ENCODE measurements at places on chromosomes 1 and 21. TPM values are rescaled to one million over a fixed set of nuclear protein-coding genes. Genes with fewer than 3 reads are reported as not detected.
A peak's percentile ranks its signal among the peaks of the same experiment; 100 is the strongest.

GRCh38 chr1:60874718-60875117 is 207.6 kb upstream of the NFIA start:
- DNase-seq, result no peak

DNA sequence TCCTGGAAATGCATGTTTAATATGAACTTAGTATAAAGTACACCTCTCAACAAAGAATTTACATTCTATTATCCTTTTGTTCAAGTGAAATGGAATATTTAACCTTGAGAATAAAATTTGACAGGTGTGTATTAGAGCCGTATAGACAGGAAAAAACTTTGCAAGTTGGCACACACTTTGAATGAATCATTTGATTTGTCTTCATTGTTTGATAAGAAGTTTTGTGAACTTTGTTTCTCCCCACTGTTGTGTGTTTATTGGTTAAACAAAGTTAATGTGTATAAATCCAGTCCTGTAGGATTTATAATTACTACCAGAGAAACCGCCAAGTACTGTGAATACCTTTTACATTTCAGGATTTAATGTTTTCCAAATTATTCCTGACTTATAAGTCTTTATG is 2.0 kb downstream of the SYDE2 start:
- DNase-seq, result no peak

- DNase-seq, result no peak
Observed at GRCh38 chr1:87348341-87349019, 19.8 kb downstream of the LMO4 start.

- no peak for DNase-seq
Observed at GRCh38 chr1:170663404-170664092, 383 bp upstream of the PRRX1 start.

B3GALT2 gene
- 1.1 TPM for total RNA-seq

MTOR gene
- 83.3 TPM for total RNA-seq

- no peak for DNase-seq
Observed at GRCh38 chr1:192732787-192733186, 76.1 kb upstream of the RGS2 start.

ZNF436 gene
- total RNA-seq, result 29.0 TPM

DNA sequence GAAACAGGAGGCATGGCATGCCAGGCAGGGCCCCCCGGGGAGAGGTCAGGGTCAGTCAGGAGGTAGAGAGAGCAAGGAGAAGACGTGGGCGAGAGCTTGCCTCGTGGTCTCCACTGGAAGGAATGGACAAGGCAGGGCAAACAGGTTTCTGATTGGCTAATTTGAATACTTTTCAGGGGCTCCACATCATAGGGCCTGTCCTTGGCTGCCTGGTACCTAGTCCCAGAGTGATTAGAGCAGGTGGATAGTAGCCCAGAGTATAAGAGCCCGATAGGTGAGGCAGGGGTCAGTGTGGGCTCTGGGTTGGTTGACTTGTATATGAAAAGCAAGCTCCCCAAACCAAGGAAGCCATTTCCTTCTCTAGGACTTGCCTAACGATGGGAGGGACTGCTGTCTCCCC is 178.6 kb downstream of the ZP4 start:
- DNase-seq, result no peak

DNA sequence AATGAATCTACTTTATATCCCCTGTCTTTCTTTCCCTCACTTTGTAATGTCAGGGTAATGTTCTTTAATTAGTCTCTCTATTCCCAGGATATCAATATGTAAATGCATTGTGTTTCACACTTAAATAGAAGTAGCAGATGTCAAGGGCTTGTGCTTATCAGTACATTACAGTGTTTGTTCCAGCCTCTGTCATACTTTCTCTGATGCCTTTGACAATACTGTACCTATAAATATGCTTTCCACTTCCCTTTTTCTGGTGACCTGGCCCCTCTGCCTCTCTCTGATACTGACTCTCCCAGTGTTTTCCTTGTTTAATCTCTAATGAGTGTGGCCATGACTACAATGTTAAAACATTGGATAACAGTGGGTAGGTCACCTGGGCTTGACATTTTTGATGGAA is 862.0 kb upstream of the NEGR1 start:
- no peak for DNase-seq

- no peak for DNase-seq
Observed at GRCh38 chr1:207217778-207218511, 103.5 kb upstream of the CD55 start.

GRCh38 chr1:245207056-245207638 is 52.4 kb downstream of the KIF26B start:
- no peak for DNase-seq

DNA sequence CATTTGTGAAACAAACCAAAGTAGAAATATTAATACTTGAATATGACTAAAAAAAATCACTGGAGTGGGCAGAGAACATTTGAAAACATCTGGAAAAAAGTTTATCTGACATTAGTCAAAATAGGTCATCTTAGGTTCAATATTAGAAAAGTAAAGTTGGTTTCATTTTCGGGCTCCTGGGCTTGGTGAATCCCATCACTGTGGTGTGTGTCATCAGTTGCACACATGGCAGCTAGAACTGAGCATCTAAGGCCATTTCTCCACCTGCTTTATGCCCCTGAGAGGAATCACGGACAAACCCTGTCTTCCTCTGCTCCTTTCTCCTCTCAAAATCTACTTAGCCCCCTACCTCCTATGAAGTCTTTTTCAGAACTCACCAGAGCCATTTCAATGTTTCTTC is 5.4 kb downstream of the HSD11B1 start:
- no peak for DNase-seq

SAMD13 gene
- 6.1 TPM for total RNA-seq

- DNase-seq, result peak; percentile 23
Observed at GRCh38 chr1:97630948-97631347, 289.9 kb downstream of the DPYD start.

RYR2 gene
- total RNA-seq, result 9.1 TPM

- DNase-seq, result no peak
Observed at GRCh38 chr1:193727850-193728249, 541.4 kb upstream of the B3GALT2 start.

ENO1 gene
- 310 TPM for total RNA-seq

DNA sequence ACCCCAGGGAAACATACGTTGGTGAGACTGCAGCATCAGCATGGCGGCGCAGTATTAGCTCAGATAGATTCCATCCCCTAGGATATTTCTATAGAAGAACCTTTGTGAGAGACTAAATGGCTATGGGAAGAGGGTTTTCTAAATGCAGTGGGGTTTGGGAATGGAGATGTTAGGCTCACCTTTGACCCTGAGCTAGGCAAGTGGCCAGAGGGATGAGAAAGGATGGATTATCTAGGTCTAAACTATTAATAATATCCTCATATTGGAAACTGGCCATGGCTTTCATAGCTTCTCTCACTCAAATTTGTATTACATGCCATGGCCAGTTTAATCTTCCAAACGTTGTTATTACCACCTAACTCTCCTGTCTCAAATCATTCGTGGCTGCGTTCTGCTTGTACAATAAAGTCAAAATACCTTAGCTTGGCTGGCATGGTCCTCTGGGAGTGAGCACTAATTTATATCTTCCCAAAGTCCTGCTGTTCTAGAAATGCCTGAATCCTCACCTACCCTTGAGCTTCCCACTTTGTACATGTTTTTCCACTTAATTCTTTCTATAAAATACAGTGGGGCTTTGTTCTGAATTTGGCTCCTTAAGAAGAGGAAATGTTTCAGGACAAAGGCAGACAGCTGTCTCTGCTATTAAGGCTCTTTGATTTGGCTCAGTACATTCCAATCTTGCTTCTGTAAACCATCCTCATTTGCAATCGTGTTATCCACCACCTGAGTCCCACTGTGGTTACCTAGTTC is 31.0 kb upstream of the COG2 start:
- DNase-seq, result no peak

GRCh38 chr1:22350924-22351767 is 100.5 kb upstream of the ZBTB40 start:
- DNase-seq, result no peak

RHOC gene
- total RNA-seq, result 191 TPM

KRTAP7-1 gene
- 0.81 TPM for total RNA-seq

LYSMD1 gene
- total RNA-seq, result 17.0 TPM

DNA sequence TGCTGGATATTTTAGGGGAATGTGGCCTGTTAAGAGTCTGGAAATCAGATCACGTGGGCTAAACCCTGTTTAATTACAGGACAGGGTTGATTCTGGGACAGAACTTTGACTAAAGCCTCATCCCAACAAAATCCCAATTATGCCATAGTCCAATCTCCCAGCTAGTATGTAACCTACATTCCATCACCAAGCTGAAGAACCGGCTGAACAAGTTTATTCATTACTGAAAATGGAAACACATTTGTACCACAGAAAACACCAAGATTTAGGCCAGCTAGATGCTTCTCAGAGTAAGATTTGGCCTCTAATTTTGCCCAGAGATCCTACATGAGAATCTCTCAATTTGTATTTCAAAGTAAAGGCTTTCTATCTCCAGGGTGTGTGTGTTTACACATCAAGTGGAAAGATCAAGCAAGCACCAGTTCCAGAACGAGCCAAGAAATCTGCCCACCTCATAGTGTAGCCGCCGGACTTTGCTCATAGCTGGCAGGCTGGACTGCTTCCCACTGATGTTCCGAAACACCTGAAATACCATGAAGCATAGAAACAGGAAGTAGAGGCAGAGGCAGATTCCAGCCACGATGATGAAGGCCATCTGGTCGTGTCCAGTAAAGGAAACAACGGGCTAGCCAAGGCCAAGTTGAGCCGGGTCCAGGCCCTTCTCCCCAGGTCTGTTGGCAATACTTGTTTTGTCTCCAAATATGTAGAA is 86.8 kb downstream of the WLS start:
- no peak for DNase-seq

KCNN3 gene
- 0.56 TPM for total RNA-seq

Measured in testis (tissue), 5 donors.